ENCODE measurements at places on chromosomes 16 and 17.

GRCh38 chr17:66357037-66357436 is 54.6 kb downstream of the PRKCA start:
- DNase-seq: peak; percentile 28

DNA sequence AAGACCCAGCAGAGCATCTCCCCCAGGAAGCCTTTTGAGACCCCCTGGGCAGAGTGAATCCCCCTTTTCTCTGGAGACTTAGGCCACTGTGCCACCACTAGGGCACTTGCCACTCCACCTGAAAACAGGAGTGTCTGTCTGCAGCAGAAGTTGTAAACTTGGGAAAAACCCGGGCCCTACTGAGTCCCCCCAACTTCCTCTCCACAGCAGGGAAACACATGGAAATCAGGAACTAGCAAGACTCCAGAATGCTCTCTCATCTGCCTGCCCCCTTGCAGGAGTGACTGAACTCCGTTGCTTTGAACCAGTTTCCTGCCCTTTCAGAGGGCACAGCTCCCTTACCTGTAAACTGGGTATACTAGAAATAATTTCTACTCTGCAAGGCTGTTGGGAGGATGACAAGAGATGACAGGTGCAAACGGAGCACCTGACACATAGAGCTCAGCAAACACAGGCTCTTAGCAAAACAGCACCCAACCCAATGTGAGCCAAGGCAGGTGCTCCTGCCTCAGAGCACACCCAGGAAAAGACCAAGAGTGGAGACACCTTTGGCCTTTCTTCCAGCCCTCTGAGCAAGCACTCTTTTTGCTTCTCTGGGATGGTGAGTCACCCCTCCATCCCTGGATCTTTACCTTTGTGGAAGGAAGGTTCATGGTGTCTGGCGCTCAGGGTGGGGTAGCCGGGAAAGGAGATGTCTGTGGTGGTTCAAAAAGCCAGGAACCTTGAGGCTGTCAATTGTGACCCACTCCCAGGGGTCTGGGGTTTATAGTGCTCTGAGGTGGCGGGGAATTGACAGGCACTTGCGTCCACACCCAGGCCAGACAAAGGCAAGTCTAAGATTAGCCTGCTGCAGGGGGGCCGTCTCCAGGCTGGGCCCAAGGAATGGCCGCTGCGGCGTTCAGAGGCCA is at the start of gene HCRT:
TSS of gene HCRT (minus strand) at position 740 of the 908 bp plus-strand sequence. CDS start at position 653, 87 bp downstream.
- no peak for DNase-seq

GRCh38 chr16:11494029-11494428 is 92.7 kb downstream of the LITAF start:
- DNase-seq: no peak

DNA sequence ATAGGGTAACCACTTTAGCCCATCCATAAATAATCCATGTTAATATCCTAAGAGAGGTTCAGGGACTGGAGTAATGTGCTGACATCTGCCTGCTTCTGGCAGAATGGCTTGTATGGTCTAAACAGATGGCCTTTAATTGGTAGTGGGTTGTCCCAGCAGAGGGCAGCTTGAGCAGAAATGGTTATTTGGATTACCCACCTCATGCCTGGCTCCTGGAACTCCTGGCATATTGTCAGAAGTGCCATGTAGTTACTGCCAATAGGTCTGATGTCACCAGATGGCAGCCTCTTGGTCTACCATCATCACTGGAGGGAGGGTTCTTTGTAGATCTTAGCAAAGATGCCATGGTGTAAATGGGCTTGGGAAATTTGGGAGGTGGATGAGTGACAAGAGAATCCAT is 157.5 kb upstream of the SOX9 start:
- DNase-seq: no peak

GRCh38 chr16:72301523-72302236 is 129.7 kb upstream of the PMFBP1 start:
- no peak for DNase-seq

GRCh38 chr16:49437344-49437743 is 63.7 kb downstream of the C16orf78 start:
- no peak for DNase-seq

DNA sequence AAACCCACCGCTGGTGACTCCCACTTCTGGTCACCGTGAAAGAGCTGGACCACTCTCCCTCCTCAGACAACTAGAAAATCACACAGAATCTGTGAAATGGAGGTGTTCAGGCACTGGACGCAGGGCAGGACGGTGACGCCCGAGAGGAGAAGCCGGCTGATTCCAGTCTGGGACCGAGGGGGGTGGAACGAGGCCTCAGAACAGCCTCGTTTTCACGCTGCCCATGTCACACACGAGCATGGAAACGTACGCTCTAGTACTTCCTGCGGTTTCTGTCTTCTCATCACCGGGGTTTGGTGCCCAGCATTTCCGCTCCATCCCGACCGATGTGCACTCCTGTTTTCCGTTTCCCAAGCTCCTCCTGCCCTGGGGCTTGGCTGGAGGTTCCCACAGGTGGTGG is 101.8 kb upstream of the METRNL start:
- no peak for DNase-seq

GRCh38 chr16:23496821-23497542 is 13.3 kb downstream of the GGA2 start:
- DNase-seq: peak; percentile 24

DNA sequence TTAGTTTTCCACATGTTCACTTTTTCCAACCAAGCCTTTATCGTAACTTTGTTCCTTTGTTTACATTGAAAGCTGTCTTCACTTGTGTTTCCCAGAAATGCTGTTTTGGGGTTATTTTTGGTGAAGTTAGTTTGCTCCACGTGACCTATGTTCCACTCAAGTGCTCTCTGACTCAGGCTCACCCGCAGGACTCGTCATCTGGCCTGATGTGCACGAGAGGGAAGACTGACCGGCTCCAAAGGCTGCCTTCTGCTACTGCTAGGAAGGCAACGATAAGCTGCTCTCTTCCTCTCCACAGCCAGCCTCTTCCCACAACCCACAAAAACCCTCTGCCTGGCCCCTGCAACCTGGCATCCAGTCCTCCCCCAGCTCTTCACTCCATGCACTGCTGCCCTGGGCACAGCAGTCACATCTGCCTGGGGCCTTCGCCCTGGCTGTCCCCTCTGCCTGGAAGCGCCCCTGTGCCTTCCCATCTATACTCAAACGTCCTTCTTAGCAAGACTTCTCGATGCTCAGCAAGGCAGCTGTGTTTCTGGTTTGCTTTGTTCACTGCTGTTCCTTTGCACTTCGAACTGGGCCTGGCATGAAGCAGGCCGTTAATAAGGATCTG is 28.0 kb downstream of the ZCCHC14 start:
- DNase-seq: peak; percentile 100

DNA sequence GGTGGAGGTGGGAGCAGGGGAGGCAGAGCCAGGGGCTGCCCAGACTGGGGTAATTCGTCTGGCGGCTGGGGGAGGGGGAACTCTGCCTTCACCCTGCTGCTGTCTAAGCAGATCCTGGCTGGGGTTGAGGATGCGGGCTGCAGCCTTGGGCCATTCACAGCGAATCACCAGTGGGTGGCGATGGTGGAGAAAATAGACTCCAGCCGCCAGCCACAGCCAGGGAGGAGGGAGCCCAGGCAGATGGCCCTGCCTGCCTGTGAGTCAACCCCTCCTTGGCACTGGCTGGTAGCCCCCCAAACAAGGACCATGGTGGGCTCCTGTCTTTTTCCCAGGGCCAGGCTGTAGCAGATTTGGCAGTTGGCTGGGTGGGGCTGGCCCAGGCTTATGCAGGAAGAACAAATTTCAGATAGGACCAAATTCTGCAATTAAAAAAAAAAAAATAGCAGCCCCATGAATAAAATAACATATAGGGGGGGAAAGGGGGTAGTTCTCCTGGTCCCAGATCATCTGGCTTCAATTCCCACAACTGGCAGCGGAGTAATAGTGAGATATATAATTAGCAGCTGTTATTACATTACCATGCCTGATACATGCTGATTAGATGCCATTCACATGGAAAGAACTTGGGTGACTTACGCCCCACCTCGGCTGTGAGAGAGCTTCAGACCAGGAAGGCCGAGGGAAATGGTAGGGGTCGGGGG is 41.5 kb upstream of the CDH5 start:
- peak; percentile 39 for DNase-seq

All from mesenchymal stem cell (in vitro differentiated cells and primary cell).